ENCODE measurements at places on chromosomes 2 and 18. TPM values are rescaled to one million over a fixed set of nuclear protein-coding genes. Genes with fewer than 3 reads are reported as not detected.

DNA sequence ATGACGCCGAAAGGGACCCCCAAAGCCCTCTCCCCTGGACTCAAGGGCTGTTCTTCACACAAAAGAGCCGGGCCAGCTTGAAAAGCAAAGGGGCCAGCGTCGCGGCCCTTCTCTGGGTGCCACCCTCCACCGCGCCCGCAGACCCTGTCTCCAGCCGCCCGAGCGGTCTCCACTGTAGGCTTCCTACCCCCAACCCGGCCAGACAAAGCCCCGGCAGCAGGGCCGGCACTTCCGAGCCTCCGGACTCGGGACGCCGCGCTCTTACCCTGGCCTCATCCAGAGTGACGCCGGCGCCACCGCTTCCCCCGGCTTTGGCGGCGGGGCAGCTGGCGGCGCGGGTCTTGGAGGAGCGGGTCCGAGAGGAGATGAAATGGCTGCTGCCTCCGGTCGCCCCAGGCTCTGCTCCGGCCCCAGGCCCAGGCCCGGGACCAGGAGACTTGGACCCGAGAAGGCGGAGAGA, 603 bp downstream of the ATAD2B start:
- DNase-seq, result no peak

- DNase-seq, result no peak
Observed at GRCh38 chr2:60634438-60634837, 81.0 kb upstream of the BCL11A start.

NIFK gene
- 22.1 TPM for total RNA-seq

PTPRN gene
- not detected for total RNA-seq
